GM13977 (cell line): ENCODE measurements at places on chromosomes 5 and 9.
A peak's percentile ranks its signal among the peaks of the same experiment; 100 is the strongest.

DNA sequence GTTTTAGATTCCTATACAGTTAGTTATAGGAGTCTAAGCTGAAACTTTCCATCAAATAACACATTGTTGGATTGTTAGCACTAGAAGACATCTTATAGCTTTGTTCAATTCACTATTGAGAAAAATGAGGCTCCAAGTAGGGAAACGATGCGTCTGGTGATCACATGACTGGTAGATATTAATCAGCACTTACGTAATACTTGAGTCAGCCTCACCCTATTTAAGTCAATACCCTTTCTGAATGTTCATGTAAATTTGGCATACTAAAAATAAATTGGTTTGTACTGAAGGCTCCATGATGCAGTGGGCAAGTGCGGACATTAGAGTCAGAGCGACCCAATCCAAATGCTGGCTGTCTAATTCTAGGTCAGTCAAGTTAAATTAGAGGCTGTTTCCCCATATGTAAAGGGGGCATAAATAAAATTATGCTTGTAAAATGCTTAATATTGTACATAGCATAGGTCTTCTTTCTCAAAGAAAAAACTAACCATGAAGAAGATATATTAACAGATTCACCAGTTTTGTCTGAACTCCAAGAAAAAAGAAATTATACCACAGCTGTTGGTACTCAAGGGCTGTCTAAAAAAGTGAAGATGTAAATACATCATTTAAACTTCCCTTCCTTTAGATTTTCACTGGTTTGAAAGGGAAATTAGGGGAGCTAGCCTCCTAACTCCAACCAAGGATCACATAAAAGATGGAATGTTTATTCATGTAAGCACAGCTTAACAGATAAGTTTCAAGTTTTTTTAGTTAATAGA is 406.6 kb upstream of the TLE4 start:
- DNase-seq, result no peak

DNA sequence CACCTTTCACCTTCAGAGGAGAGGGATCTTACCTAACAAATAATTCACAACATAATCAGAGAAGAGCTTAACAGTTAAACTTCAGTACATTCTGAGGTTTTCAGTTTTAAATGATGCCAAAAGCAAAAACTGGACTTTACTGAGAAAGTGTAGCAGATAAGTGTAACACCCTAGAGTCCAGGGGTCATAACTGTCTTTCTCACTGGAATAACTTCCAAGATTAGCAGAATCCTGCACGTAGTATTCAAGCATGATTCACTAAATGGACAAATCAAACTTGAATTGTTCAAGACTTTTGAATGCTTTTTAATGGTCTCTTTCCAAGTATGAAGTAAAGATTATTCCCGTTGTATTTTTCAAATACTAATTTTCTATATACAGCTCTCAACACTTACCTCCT is 180.1 kb upstream of the NREP start:
- DNase-seq, result no peak

GRCh38 chr9:102113191-102113590 is 374.7 kb upstream of the GRIN3A start:
- DNase-seq, result no peak

DNA sequence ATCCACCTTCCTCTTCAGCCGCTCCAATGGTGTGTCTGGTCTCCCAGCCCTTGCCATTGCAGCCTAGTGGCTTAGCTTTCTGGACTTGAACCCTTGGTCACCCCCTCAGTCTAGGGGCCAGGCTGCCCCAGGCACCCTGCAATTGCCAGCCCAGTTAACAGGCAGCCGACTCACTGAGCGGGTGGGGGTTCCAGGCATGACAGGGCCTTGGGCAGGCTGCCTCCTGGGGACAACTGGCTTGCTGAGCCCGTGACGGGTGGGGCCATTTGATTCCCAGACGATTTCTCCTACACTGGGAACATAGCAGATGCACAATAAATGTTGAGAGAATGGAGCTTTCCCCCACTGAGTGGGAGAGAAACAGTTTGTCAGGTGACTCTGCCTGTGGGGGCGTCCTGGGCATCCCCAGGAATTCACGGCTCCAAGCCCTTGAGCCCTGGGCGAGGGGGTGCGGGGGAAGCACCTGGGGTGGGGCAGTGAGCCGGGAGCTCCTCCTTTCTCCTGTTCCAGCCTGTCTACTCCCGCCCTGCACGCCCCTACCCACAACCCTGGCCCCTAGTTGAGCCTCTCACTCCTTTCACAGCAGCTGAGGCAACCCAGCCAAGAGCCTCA is 12.6 kb upstream of the AQP7 start:
- no peak for DNase-seq

- no peak for DNase-seq
Measured at GRCh38 chr5:157390551-157391297, 69.3 kb upstream of the NIPAL4 start.

DNA sequence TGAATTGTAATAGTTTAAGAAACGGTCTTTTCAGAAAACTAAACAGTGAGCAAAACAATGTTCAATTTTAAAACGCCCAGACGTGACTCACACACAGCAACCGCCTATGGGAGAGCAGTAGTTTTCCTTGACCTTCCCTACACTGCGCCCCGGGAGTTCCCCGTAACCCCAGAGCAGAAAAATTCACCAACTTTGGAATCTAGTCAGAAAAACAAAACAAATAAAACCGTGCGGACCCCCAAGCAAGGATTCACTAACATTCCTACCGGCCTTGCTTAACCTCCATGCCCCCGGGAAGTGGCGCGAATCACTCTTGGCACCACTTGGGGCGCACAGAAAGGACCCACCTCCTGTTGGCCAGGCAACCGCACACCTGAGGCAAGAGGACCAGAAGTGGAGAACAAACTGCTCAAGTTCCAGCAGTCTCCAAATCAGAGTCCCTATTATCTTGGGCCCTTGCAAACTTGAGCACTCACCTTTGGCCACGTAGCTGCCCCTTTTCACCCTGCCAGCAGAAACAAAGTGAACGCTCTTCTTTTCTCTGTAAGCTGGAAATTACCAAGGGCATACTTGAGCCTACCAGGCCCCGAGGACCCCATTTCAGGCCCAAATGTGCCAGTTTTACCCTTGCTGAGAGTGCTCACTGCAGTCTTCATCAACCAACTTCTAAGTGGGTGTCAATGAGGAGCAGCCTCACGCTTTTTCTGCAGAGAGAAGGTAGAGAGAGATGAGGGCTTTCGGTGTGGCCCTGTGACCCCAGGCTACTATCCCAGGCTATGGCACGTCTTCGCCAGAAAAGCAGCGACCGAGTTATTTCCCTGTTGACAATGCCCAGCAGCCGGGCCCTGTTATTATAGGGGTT is 189.7 kb downstream of the MEF2C start:
- DNase-seq, result peak; percentile 28

GRCh38 chr9:13481274-13481673 is 201.8 kb upstream of the MPDZ start:
- no peak for DNase-seq

GRCh38 chr5:126364206-126364902 is 58.9 kb upstream of the GRAMD2B start:
- DNase-seq, result no peak

GRCh38 chr5:152527358-152528052 is 122.4 kb upstream of the NMUR2 start:
- no peak for DNase-seq

GRCh38 chr5:92687821-92688722 is 892.9 kb downstream of the NR2F1-AS1 start:
- no peak for DNase-seq
